ENCODE measurements at places on chromosomes 3 and 15.

GRCh38 chr15:72472992-72473610, 1.0 kb upstream of the ARIH1 start:
- peak; percentile 31 for DNase-seq

DNA sequence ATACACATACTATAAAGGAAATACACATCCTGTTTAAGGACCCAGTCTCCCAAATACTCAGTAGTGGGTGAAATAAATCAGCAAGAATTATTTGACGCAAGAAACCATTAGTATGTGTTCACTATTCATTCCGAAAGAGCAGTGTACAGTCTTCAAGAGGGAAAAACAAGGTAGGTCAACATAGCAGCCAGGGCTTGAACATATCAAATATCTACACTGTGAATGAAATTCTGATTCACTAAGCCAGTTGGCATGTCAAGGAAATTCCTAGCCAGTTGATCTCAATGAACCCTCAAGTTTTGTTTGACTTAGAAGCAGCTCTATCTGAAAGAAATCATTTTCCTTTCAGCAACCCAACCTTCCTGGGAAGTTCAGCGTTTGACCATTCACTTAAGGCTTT, 99.0 kb downstream of the CNTN3 start:
- DNase-seq = no peak

GRCh38 chr15:43763819-43764446, 12.8 kb downstream of the ELL3 start:
- peak; percentile 41 for DNase-seq

DNA sequence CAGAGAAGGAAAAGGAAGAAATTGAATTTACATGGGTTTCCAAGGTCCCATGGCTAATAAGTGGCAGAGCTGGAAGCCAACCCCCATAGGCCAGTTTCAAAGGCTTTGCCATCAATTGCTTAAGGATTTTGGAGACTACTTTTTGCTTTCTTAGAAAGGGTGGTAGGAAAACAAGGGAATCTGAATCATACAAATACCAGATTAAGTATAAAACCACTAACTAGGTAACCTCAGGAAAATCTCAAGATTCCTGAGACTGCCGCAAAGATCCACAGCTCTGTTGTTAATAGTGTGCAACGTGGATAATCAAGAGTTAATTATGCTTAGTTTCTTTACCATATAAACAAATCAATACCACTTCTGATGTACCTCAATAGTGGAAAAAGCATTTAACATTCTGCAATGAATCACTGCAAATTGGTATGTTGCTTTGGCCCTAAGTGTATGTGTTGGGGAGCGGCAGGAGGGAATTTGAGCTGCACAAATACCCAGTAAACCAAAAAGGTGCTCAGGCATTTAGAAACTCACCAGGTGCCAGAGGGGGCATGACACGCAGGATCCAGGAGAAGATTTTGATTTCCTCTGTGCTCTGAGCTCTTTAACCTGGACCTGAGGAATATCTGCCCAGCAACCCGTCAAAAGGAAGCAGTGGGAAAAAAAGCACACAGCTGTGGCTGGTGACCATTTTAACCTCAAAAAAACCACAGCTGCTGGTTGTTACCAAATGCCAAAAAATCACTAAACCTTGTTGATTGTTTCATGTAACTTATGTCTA, 22.0 kb downstream of the AADAC start:
- peak; percentile 17 for DNase-seq

DNA sequence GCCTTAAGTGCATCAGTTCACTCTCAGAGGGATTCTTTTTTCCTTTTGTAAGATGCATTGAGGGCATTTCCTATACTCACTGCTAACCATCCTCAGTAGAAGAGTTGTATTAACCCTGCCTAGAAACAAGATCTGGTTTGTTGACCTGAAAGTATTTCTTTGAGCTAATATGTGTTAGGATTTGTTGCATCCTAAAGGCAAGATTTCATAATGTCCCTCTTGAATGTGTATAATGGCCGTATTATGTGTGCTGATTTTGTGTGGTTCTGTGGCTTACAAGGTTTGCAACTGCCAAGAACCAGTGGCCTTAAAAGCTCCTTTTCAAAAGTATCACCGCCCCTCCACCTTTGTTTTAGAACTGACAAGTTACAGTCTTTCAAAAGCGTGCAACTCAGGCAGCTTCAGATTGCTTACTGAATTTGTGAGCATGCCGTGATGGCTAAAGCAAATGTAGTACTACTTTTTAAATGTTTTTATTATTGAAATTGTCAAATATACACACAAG, 182.0 kb upstream of the BHLHE40 start:
- DNase-seq = peak; percentile 7

- DNase-seq = no peak
Observed at GRCh38 chr3:88542916-88543315, 393.2 kb downstream of the C3orf38 start.

DNA sequence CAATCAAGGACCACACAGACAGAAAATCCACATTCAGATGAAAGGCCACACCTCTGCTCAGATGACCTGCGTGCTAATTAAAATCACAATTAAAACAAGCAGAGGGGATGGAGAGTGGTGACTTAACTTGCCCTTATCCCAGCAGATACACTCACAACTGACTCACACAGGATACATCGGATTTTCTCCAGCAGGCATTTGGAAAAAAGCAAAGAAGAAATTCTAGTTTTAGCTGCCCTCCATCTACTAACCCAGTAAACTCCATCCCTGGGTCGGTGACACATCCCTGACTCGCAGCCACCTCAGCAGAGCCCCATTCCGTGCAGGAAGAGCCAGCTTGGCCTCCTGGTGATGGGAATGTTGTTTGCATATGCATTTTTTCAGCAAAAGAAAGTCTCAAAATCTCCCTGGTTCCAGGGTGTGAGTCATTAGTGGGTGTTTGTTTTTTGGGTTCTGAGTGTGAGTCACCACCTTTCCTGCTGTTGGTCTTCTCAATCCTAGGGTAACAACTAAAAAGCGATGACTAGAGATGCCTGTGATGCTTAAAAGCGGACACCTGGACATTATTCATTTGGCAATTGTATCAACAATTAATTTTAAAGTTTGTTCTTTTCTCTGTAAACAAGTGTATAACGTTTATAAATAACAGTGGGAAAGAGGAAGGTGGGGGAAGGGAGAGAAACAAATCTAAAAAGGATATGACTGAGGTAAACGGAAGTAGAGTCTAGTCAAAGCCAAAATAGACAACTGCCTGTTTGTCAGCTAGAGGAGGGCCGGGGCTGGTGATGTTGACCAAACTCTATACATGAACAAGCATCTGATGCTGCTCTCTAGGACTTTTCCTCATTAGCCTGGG, 49.8 kb upstream of the SLC4A7 start:
- DNase-seq = peak; percentile 90

- DNase-seq = no peak
Observed at GRCh38 chr15:28026764-28027713, 72.1 kb downstream of the OCA2 start.

DNA sequence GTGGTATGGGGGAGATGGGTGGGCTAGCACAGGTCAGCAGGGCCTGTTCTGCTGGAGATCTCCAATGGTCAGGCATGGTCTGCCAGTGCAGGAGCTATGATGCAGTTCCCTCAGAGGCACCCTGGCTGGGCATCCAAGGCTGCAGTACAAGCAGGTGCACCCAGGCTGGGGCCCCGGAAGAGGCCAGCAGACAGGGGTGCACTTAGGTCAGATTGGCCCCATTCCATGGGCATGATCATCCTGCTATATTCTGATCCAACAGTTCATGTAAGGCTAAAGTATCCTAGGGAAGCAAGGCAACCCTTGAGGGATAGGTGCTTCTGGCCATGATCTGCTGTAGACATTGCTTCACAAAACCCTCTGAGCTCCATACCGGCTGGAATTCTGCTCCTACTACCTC, 53.5 kb downstream of the STRIT1 start:
- DNase-seq = no peak

Measured in amniotic epithelial cell (primary cell).